Activated CD4-positive, alpha-beta T cell treated with anti-CD3 and anti-CD28 coated beads for 4 hours (primary cell): ENCODE measurements at places on chromosomes 16 and 17.

- DNase-seq, result no peak
Measured at GRCh38 chr17:18070861-18071340, 16.8 kb upstream of the DRG2 start.

DNA sequence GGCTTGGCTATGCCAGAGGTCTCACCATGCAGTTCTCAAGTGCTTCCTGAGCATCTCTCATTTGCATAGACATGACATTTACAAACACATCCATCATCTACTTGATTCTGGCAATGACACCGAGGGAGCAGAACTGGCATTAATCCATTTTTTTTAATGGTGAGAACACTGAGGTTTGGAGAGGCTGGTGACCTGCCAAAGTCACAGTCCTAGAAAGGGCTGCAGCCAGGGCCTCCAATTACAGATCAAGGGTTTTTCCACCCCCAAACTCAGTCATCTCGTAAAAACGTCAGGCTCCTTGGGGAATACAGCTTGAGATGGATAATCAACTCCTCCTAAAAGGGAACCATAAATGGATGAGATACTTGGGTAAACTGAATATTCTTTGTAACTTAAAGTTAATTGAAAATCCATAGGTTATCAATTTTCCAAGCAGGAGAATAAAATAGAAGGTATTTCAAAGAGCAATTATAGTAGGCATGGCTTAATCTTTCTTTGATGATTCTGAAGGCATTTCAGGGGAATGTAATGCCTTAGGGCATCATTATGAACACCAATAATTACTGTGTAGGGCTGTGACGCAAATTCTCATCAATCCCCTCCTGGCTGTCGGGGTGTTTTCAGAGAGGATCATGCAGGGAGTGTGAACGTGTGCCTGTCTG is 9.4 kb upstream of the MEOX1 start:
- DNase-seq, result no peak

DNA sequence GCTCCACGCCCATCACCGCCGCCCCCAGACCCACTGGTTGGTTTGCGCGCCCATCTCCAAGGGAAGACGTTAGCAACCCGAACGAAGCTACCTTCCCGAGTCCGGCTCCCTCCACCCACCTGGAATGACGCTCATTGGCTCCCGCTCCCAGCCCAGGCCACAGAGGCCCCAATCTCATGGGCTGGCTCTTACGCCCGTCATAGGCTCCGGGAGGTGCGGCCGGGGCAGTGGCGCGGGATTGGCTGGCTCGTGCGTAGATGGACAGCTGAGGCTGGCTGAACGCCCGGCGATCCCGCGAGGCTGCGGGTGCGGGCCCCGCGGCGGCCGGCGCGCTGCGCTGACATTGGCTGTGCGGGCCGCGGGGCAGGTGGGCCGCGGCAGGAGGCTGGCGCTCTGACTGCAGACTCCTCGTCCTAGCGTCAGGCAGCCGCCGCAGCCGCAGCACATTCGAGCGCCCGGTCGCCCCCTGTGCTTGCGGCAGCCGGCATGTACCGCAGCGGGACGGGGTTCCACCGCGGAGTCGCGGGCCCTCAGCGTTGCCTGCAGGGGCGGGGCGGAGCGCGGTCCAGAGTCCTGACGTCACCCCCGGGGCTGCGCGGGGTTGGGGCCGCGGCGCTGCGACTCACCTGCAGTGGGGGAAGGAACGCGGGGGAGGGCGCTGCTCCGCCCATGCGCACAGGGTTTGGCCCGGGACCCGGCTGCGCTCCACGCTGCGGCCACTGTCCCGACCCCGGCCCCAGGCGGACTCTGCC is 453 bp upstream of the MYH10 start:
- DNase-seq, result peak; percentile 76

GRCh38 chr17:45847101-45847500 is 2.4 kb downstream of the SPPL2C start:
- DNase-seq, result no peak

DNA sequence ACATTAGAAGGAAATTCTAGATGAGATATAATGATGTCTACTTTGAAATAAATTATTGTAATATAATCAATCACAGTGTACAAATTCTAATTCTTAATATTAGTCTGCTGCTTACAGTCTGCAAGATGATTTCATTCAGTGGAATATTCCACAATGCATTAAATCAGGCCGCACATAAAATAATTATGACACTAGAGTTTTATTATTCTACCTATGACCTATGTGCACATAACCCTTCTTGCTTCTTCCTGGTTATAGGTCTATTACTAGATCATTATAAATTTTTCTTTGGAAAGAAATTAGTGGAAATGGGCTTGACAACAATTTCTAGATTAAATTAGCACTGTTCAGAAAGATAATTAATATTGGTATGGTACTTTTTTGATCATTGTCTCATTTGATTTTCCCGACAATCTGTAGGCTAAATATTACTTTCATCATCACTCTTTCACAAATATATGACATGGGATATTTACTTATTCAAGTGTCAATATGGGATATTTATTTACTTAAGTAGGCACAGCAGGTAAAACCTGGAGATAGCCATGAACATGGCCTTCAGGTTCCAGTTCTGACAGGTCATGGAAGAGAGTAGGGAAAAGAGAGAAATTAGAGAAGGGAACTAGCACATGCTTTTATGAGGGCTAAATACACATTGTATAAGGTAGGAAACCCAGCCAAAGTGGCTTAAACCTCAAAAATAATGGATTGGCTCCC is 476.4 kb downstream of the TOX3 start:
- no peak for DNase-seq

DNA sequence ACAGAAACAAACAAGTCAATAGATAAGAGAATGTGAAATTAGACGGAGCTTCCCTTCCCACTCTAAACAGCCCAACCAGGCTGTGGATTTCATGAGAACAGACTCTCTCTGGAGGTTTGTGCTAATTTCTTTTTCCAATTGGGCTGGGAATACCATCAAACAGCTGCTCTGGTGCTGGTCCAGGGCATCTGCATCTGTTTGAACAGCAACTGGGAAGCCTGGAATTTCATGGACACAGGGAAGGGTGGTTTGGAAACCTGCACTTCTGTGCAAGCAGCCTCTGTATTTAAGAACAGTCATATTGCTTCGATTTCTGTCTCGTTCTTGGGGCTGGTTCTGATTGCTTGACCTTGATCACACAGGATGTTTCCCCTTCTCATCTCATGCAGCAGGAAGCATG is 88.7 kb downstream of the FOXL1 start:
- no peak for DNase-seq

- peak; percentile 59 for DNase-seq
Measured at GRCh38 chr17:38706505-38707216, 1.6 kb downstream of the MLLT6 start.

DNA sequence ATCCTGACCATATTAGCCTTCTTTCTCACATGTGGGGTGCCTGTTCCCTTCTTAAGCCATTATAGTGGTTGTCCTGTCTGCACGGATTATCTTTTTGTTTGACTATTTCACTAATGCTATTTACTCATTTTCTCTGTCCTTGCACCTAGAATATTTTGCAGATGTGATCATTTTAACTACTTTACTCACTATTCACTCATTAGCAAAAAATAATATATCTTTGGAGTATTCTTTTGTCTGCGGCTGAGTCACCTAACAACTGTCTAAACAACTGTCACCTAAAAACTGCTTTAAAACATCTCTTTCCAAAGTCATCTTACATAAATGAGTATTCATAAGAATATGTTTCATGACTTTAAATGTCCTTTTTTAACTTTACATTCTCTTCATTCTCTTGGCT is 87.4 kb downstream of the KCNJ2 start:
- no peak for DNase-seq

DNA sequence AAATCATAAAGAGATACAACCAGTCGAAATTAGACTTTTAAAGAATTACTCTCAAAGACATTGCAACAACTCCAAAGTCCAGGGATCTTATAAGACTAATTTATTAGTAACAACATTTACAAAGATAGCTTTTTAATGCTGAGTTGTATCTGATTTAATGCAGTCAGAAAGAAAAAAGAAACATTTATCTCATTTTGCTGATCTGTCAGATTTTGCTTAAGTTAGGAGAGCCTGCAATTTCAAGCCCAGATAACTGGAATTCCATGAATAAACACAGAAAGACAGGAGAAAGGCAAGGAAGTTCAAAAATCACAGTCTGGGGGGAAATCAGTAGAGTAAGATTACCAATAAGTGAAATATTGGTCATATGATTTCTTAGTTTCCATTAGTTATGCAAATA is 22.9 kb downstream of the SLFN11 start:
- no peak for DNase-seq

- no peak for DNase-seq
Measured at GRCh38 chr16:4511441-4512082, 27.0 kb downstream of the CDIP1 start.

DNA sequence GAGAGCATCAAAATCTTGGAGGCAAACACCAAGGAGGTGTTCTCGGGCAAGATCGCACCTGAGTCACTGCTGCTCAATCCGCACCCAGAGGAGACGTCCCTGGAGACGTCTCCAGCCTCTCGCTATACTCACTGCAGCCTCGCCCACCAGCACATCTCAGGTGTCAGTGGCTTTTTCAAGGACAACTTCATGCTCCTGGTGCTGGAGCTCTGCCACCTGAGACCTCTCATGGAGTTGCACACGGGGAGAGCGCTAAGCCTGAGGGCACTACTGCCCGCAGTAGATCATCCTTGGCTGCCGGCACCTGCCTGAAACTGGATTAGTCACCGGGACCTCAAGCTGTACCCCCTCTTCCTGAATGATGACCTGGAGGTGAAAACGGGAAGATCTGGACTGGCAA is 2.6 kb upstream of the MBTPS1 start:
- DNase-seq, result no peak

DNA sequence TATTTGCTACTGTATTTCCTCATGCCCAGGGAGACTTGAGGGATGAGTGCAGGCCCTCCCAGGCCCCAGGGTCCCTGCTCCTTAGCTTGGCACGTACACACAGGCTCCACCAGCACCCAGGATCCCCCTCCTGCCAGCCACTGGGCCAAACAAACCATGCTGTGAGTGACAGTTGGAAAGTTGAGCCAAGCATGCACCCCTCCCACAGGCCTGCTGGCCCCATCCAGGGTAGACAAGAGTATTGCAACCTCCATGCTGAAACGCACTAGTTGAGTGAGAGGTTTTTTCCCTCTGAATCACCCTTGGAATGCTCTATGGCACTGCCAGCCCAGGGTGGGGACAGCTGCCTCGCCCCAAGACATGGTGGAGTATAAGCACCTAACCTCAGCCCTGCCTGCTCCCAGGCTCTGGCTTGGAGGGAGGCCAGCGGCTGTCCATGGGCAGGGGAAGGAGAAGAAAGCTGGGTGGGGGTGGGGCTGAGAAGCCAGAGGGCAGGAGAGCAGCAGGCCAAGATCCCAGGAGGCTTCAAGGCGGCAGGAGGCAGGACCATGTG is 49.6 kb downstream of the PITPNM3 start:
- DNase-seq, result no peak

- DNase-seq, result no peak
Measured at GRCh38 chr17:77840513-77841165, 117.9 kb upstream of the TNRC6C start.

DNA sequence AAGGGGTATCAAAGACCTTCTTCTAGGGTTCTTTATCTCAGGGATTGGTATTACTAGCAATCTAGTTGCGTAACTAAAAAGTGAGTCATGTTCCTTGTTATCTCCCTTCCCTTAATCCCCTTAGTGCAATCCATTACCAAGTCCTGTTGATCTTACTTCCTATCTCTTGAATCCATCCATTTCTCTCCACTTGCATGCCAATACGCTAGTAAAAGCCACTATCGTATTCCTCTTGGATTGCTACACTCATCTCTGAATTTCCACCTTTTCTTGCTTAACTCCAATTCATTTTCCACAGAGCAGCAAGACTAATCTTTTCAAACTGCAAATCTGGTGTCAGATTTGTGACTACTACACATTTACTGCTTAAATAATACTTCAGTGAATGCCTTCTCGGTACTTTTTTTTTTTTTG is 1.8 kb upstream of the ADAT1 start:
- no peak for DNase-seq

DNA sequence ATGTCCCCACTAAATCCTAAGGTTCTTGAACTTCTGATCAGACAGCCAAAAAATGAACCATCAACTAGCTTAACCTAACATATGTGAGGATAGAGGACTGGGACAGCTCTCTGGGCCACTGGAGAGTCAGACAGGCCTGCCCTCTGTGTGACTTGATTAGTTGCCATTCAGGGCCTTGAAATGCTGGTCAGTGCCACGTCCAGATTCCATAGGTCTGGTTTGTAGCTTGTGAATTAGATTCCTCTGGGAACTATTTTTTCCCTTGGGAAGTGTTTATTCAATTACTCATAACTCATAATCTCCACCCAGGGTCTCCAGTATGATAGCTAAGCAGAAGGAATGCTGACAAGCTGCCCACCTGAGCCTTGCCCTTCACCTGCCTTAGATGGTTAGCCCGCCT is 48.2 kb downstream of the IGF2BP1 start:
- DNase-seq, result no peak

GRCh38 chr16:85675251-85675874 is 13.4 kb downstream of the GINS2 start:
- DNase-seq, result no peak
